NCI-H2171 (cell line): ENCODE measurements at places on chromosomes 3 and 15.

GRCh38 chr3:108713816-108714215 is 43.4 kb downstream of the RETNLB start:
- DNase-seq = no peak

GRCh38 chr3:186598108-186598784 is 14.6 kb upstream of the AHSG start:
- DNase-seq = no peak

- DNase-seq = no peak
Observed at GRCh38 chr15:36331531-36332275, 247.7 kb upstream of the CDIN1 start.

- DNase-seq = no peak
Observed at GRCh38 chr15:31605467-31605931, 278.9 kb downstream of the KLF13 start.

DNA sequence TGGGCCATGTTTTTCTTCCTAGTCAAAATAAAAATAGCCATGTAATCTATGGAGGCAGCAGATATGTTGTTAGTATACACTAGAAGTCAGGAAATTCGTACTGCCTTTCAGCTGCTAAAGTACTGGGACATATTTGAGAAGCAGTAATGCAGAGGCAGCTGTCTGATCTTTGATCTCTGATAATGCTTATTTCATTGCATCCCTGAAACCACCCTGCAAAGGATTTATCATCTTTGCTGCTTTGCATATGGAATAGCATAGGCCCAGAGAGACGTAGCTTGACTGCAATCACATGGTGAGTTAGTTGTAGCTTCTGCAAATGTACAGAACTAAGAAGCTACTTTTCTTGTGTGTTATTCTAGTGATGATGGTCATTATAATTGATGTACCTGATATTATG is 52.4 kb downstream of the RBM6 start:
- DNase-seq = no peak

DNA sequence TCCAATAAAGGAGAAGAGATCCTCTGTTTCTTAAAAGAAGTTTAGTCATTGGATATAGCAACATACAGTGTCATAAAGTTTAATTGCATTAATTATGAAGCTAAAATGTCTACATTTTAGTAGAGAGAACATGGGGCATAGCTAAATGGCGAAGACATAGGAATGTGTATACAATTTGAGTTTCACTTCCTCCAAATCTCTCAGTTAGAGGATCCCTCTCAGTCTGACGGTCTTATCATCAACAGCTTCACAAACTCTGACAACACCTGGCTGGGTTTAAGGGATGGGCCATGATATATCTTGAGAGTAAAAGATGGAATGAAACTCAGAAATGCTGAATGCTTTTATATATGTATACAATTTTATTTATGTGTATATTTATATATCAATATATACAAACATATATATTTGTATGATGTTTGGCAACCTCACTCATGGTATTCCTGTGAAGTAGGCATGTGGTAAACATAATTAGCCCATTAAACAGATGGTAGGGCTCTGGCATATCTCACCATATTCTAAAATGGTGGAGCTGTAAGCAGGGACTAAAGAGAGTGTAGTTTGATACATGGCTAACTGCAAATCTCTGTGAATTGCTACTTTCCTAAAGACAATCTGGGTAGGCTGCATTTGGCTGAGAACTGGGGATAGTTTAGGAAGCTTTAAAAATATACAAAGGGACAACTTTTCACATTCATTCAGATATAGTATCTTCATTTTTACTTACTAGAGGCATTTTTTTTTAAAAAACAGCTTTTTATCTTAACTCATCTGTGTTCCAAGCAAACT is 111.6 kb downstream of the TIGIT start:
- no peak for DNase-seq

- DNase-seq = no peak
Observed at GRCh38 chr3:39192490-39193092, at the start of gene XIRP1. TSS of gene XIRP1 (minus strand) at chr3:39192595. CDS start at chr3:39189445, 3,150 bp downstream.

DNA sequence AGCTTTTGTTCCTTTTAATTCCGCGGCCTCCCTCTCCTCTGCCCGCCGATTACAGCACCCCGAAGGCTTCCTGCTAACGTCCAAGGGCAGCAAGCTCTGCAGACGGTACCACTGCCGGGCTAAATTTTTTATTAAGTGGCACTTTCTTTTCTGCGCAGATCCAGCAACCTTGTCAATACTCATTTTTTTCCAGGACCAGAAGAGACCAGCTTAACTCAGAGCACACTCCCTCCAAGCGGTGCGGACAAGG is 542 bp upstream of the MEIS2 start:
- no peak for DNase-seq

DNA sequence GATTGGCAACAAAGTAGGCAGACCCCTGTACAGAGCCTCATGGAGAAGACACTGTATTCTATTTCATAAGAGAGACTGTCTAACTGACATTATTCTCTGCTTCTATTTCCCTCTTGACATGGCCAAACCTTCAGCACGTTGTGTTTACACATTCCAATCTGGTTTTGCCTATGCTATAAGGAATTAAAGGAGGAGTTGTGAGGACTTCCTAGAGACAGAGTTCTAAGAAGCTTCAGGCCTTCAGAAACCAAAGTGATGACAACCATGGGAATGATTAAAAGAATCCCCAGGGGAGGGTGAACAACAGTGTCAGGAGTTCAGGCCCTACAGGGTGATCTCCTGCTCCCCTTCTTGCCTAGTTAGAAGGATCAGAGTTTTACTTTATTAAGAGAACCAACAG is 44.9 kb upstream of the CAPN7 start:
- DNase-seq = no peak

DNA sequence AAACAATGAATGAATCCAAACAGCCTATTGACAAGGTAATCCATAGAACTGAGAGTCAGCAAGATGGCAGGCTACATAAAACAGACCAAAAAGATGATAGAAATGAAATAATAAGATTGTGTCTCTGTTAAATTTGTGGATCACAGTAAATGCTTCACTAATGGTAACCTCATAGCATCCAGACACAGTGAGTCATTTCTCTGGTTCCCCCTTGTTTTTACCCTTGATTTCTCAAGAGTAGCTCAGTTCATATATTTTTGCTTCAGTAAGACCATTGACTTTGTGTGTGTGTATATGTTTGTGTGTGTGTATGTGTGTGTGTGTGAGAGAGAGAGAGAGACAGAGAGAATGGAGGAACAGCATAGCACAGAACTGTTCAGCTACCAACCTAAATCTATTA is 546.9 kb downstream of the RBMS3 start:
- no peak for DNase-seq

- DNase-seq = no peak
Observed at GRCh38 chr3:112773864-112774263, 72.8 kb downstream of the CD200R1L start.

GRCh38 chr3:66823009-66823397 is 175.1 kb upstream of the KBTBD8 start:
- DNase-seq = no peak

DNA sequence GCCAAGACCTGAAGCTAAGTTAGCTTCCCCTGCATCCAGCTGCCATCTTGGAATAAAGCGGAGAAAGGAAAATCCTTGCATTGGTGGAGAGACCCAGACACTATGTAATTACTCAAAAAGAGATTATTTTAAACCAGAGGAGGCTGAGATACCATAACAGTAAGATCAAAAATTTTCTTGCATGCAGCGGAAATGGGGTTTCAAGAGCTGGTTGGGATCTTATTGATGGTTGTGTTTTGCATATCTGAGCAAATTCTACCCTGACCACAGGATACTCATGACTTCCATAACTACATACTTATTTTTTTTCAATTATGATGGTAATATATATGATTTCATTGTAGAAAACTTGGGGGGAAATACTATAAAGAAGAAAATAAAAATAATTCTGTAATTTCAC is 17.5 kb downstream of the TMEM158 start:
- no peak for DNase-seq

- DNase-seq = no peak
Observed at GRCh38 chr3:58130591-58130990, 80.2 kb downstream of the DNASE1L3 start.

GRCh38 chr3:62481962-62482361 is 108.6 kb upstream of the FEZF2 start:
- no peak for DNase-seq

DNA sequence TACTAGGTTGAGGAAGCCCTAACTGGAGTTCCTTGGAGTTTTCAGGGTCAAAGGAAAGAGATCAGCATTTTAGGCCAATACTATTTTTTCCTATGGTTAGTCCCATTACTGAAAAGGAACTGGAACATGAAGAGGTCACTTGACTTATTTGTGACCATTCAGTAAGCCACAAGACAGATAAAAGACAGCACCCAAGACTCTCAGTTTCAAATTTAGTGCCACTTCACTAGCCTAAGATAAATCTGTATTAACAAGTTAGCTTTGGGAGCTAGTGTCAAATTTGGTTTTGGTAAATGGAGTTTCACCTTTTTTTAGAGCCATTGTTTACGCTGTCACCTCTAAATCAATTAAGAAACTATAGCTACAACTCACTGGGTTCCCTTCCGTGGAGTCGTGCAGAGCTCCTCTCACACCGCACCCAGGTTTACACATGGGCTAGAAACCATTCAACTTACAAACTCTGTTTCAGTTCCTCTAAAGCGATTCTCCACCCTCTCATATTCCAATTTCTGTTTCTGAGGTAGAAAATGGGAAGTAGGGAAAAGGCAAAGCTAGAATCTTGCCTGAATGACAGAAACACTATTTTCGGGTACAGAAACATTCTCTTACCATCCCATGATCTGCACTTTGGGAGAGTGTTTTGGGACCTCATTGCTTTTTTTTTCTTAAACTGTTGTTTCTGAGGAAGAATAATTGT is 14.4 kb downstream of the CCDC32 start:
- DNase-seq = no peak

- DNase-seq = no peak
Observed at GRCh38 chr3:193984876-193985275, 151.1 kb upstream of the HES1 start.

DNA sequence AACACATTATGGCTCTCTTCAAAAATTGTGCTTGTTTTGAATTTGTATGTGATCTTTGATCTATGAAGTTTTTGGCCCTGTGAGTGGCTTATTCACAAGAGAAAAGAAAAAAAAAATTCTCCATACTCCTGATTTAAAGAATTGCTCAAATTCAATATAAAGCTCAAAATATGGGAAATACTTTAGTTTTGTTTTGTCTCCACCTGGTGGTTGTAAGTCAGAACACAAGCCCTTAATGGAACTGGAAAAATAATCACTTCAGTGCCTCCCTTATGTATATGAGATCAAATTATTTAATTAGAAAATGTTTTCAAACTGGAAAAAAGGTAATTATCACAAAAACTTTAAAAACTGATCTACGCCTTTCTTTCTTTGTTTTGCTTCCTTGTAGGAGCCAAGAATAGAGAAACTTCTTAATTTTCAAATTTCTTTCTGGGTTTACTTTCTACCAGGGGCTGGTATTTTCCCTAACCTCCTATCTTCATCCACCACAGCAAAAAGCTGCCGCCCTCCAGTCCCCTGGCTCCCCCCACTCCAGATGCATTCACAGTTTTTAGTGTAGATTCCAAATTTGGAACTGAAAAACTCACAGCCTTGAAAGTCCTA is 50.6 kb downstream of the SERP1 start:
- peak; percentile 16 for DNase-seq
